ENCODE measurements at places on chromosomes 5 and 9. TPM values are rescaled to one million over a fixed set of nuclear protein-coding genes. Genes with fewer than 3 reads are reported as not detected.

DNA sequence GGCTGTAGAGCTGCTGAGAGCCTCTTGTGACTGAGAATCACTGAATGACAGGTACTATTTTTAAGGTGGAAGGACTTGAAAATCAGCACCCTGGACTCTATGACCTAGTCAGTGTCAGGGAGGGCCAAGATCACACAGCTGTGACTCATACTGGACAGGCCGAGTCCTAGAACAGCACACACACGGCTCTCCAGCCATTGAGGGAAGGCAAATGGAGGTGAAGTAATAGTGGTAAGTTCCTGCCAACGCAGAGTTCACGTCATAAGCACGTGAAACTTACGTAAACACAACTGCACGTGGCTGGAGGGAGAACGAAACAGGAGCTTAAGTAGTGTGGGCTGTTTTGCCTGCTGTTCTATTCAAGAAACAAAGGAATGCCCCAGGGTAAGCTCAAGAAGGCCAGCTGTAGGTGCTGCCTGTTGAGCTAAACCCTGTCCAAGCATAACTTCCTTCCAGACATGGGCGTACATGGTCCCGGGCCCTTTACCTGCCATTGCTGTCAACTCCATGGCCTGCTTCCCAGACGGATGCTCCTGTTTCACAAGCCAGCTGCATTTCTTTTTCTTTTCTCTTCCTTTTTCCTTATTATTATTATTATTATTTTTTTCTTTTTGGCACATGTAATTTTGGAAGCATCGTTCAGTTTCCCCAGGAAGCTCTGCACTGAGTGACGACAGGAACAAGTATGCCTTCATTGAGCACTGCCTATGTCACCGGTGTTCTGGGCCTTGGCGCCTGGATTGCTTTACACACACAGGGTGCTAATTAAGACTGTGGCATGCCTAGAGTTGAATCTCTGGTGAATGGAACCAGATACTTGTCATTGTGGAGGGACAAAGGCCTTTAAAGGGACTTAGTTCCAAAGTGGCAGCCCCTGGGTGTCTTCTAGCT is 10.2 kb upstream of the LCP2 start:
- DNase-seq, result no peak

The GPR21 gene
- 0.45 TPM for total RNA-seq

DNA sequence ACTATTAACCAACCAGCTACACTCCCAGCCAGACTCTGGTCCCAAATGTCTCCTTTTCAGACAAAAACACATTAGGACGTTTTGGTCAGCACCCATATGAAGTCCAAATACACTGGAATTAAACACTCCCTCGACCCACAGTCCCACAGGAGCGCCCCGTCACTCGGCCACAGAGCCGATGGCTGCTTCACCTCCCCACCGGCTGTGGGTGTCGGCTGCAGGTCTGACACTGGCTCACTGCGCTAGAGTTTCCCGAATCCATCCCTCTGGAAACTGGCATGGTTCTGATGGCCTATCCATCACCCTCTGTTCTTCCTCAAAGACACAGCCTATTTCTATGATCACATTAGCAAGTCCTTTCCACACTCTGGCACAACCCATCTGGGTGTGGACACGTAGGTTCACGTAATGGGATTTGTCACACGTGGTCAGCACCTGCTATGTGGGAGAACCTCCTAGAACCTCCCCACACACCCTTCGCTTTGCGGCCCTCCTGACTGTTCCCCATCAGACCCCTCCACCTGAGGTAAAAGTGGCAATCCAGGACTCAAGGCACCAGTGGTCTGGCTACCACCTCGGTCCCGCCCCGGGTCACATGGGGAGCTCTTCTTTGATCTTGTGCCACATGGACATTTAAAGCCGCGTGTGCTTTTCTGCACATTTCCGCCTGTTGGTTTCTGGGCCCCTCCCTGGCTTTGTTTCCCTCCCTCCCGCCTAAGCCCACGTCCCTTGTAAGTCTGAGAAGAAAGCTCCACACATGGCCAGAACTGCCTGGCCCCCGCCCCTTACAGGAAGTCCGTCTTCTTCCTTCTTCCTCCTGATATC is 131.1 kb upstream of the PHYKPL start:
- DNase-seq, result no peak

- no peak for DNase-seq
Measured at GRCh38 chr9:89744730-89745129, 139.9 kb downstream of the GADD45G start.

DNA sequence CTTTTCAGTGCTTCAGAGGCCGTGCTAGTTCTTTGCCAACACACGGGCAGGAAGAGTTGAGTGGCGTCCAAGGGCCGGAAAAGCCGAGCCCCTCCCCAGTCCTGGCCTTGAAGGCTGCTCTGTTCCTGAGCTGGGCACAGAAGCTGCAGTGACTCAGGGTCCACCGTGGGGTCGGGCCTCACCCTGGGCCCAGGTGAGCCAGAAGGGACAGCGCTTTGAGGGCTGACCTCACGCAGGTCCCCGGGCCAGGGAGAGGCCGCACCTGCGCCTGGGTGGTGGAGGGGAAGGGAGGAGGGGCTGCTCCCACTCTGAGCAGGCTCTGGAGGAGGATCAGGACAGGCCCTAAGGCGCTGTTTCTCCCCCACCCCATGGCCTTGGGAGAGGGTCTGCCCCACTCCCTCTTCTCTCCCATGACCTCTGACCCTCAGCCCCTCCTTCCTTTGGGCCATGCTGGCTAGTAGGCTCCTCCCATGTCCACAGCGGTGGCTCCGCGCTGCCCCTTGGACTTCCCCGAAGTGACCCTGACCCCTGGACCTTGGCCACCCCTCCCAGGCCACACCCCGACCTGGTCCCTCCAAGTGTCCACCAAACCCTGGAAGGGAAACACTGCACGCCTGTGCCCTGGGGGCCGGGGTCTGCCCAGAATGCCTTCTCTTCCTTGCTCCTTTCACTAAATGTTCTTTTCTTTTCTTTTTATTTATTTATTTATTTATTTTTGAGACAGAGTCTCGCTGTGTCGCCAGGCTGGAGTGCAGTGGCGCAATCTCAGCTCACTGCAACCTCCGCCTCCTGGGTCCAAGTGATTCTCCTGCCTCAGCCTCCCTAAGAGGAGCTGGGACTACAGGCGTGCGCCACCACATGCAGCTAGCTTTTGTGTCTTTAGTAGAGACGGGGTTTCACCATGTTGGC is 19.7 kb upstream of the SLC6A19 start:
- no peak for DNase-seq

All from activated CD8-positive, alpha-beta T cell treated with anti-CD3 and anti-CD28 coated beads for 36 hours (primary cell).